ENCODE measurements at places on chromosomes 11 and 22.

GRCh38 chr22:47203554-47203991 is 441.1 kb downstream of the TBC1D22A start:
- DNase-seq: no peak

- no peak for DNase-seq
These were observed 57.2 kb upstream of the SHANK2 start for GRCh38 chr11:71309611-71310010.

- no peak for DNase-seq
These were observed 59.4 kb downstream of the KCNA4 start for GRCh38 chr11:29957431-29957830.

- DNase-seq: no peak
These were observed 180.0 kb downstream of the WNT11 start for GRCh38 chr11:76026281-76026680.

GRCh38 chr11:2816941-2817421 is 68.6 kb downstream of the CDKN1C start:
- no peak for DNase-seq

DNA sequence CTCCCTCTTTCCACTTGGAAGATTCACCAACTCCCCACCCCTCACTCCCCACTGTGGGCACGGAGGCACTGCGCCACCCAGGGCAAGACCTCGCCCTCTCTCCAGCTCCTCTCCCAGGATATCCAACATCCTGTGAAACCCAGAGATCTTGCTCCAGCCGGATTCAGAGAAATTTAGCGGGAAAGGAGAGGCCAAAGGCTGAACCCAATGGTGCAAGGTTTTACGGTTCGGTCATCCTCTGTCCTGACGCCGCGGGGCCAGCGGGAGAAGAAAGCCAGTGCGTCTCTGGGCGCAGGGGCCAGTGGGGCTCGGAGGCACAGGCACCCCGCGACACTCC is 397 bp upstream of the CD44 start:
- DNase-seq: no peak

DNA sequence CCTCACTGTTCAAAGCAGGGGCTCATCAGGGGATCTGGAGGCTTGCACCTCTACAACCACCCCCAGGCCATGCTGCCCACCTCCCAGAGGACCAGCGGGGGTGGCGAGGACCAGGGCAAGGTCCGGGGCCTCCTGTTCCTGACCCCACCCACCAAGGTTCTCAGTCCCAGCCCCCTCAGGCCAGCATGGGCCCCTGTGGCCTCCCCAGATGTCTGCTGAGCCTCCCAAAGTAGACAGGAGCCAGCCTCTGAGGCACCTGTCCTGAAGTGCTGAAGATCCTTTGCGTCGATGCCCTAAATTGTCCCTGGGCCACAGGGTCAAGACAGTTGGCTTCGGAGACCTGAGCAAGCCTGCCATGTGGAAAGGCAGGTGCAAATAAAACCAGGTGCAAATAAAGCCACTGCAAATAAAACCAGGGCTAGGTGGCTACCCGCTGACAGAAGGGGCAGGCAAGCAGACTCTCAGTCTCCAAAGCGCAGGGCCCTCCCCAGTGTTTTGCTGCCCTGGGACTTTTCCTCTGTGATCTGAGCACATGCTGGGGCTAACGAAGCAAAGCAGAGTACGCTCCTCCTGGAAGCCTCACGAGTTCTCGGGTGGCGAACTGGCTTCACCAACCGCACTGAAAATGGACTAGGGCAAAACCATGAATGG is 22.4 kb upstream of the ARFGAP3 start:
- DNase-seq: no peak

- no peak for DNase-seq
These were observed 350.1 kb downstream of the CASP12 start for GRCh38 chr11:104547996-104548661.

GRCh38 chr22:45208993-45209838 is 31.5 kb downstream of the KIAA0930 start:
- no peak for DNase-seq

DNA sequence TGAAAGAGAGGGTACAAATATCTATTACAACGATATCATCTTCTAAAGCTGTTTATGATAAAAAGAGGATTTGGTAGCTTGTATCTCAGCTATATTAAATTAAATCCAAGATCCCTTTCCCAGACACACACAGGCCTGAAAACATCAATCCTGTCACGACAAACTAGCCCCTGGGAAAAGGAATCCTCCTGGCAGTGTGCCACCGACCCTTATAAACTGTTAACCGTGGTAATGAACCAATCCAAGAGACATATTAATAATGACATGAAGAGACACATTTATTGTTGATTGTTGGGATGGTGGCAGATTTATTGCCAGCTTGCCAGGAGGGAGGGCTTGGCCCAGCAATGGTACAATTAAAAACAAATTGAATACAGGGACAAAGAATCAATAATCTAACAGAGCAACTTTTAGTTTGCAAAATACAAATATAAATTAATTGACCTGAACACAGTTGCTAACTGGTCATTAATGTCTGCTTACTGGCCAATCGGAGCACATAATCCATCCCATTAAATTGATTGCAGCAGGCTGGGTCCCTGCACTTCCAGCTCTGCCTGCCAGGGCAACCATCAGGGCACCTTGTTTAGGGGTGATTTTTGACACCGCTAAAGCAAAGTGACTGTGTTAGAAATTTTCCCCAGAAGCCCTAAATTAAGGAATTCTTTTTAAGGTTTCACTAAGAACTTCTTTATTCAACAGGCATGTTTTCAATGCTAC is 887.6 kb downstream of the OPCML start:
- no peak for DNase-seq

- DNase-seq: no peak
These were observed 210.6 kb downstream of the AASDHPPT start for GRCh38 chr11:106288057-106288456.

GRCh38 chr11:882596-882995 is 28.0 kb downstream of the CHID1 start:
- DNase-seq: no peak

DNA sequence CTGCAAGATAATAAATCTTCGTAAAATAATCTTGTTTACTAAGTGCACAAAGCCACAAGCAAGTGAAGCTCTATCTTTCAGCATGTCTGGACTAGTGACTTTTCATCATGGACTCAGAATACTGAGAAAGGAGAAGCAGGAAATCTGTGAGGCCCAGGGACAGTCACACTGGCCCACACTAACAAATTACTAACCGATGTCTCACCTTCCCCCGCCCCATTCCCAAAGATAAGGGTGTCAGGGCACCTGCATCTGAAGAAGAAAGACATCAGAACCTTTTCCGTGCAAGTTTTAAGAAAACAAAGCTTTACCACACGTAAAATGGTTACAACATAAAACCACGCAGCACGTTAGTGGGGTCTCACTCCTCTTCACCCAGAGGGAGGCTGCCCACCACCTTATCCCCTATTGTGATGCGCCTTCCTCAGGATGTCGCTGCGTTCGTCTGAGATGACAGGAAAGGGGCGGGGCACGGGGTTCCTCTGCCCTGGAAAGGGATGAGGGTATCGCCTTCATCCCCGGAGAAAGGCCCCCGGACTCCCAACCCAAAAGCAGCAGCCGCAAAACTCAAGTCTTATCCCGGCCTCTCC is 616 bp downstream of the BTBD10 start:
- peak; percentile 40 for DNase-seq

DNA sequence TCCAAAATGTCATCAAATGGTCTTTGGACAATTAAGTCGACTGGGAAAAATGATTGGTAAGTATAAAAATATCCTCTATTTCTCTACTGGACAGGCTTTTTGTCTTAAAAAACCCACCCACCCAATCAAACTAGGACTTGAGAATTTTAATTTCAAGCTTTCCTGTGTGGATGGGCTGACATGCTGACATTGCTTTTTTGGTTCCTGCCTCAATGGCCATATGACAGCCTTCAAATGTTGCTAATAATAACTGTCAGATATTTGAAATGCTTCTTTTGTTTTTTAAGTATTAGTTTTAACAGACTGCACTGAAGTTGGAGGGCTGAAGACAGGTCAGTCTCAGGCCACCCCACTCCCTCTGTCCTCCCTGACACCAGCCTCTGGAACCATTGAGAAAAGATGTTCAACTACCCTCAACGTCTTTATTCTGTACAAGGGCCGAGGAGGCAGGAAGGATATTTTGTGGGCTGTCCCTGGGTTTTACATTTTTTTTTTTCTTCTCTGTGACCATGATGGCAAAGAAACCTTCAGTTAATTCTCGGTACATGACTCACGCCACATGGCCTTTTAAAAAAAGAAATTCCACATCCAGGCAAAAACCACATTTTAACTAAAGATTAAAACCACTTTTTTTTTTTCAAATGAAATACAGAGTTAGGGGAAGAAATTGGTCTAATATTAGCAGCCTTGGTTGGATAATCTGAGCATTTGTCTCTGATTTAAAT is 130.4 kb downstream of the SLC1A2 start:
- no peak for DNase-seq

GRCh38 chr11:31932879-31933278 is 121.8 kb upstream of the PAX6 start:
- DNase-seq: no peak

GRCh38 chr11:62553839-62554361 is 7.3 kb upstream of the AHNAK start:
- DNase-seq: no peak

- DNase-seq: no peak
These were observed 57.2 kb downstream of the PPFIBP2 start for GRCh38 chr11:7570938-7571521.

- DNase-seq: no peak
These were observed 900.1 kb downstream of the BRD1 start for GRCh38 chr22:48927591-48927990.

- DNase-seq: no peak
These were observed 291.8 kb downstream of the AASDHPPT start for GRCh38 chr11:106369224-106369623.

DNA sequence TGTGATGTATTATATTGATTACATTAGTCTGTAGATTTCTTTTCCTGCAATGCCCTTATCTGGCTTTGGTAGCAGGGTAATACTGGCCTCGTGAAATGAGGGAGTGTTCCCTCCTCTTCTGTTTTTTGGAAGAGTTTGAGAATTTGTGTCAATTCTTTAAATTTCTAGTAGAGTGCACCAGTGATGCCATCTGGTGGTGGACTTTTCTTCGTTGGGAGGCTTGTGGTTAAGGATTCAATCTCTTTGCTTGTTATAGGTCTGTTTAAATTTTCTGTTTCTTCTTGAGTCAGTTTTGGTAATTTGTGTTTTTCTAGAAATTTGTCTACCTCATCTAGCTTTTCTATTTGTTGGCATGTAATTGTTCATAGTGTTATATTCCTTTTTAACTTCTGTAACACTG is 18.9 kb downstream of the SHANK3 start:
- DNase-seq: no peak

DNA sequence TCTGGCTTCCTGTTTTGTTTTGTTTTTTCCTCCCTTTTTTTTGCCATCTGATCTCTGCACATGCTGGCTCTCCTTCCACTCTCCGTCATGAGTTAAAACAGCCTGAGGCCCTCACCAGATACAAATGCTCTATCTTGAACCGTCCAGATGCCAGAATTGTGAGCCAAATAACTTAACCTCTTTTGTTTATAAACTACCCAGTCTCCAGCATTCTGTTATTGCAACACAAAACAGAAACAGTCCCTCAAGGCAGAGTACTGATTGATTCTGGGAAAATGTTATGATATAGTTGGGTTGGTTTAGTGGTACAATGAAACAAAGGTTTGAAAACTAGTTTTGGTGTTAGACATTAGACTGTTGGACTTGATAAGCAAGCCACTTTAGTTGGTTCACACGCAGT is 1390.0 kb upstream of the RAG2 start:
- no peak for DNase-seq

- DNase-seq: no peak
These were observed 17.4 kb downstream of the LRRC32 start for GRCh38 chr11:76653012-76653673.

GRCh38 chr22:45231293-45231692 is 9.4 kb downstream of the KIAA0930 start:
- DNase-seq: no peak

GRCh38 chr22:45552017-45552411 is 49.3 kb downstream of the FBLN1 start:
- DNase-seq: no peak

- DNase-seq: no peak
These were observed 46.9 kb upstream of the PICALM start for GRCh38 chr11:86115542-86116385.

GRCh38 chr11:20089367-20089766 is 70.9 kb downstream of the DBX1 start:
- DNase-seq: no peak

DNA sequence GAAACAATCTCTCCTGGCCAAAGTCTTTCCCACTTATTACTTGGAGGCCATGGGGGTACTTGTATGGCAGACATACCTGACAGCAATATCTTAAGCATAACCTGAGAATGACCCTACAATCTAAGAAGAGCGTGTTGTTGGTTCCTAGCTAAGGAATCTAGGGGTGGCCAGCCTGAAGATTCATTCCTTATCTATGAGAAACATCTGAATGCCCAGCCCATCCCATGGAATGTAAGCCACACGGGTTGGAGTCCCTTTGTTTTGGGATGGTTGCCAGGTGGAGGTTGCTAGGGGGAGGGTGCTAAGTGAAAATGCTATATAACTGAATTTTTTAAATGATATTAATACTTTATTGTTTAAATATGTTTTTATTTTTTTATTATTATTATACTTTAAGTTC is 725.0 kb downstream of the ETS1 start:
- no peak for DNase-seq

DNA sequence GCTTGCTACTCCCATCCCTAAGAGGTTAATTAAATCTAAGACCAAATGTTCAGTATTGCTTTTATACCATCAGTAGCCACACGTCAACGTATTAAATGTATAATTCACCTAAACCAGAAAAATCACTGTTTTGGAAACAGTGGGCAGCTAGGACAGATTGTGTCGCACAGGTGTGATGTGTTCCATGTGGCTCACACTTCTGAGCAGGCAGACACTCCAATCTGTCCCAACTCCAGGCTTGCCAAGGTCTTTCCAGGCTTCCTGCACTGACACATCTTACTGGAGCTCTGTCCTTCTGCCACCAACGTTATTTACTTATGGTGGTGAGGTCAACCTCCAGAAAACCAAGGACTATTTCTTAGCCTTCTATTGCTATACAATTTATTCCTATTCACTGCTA is 11.4 kb downstream of the SIAE start:
- no peak for DNase-seq

- DNase-seq: no peak
These were observed 90.1 kb downstream of the STK33 start for GRCh38 chr11:8503910-8504364.

- no peak for DNase-seq
These were observed 15.3 kb upstream of the PHLDA2 start for GRCh38 chr11:2944530-2944929.

DNA sequence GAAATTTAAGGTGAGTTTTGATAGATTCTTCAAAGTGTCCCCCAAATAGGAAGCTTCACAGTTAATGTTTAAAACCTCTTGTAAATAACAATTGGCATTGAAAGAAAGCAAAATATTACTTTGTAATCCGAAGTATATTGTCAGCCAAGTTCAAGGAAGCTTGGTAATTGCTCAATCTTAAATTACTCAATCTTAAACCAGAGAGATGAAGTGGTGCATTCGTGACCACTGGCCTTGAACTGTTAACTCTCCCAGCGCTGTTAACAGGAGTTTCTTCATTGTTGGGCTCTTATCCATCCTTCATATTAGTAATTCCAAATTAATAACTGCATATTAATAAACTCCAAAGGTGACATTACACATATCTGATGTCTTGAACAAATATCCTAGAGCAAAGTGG is 20.6 kb upstream of the FDX1 start:
- DNase-seq: no peak

Data from activated T-helper 1 cell treated with Interleukin-2 at 50 U/mL for 16 hours (primary cell).